ENCODE measurements at places on chromosomes 5 and 9.
A peak's percentile ranks its signal among the peaks of the same experiment; 100 is the strongest.

DNA sequence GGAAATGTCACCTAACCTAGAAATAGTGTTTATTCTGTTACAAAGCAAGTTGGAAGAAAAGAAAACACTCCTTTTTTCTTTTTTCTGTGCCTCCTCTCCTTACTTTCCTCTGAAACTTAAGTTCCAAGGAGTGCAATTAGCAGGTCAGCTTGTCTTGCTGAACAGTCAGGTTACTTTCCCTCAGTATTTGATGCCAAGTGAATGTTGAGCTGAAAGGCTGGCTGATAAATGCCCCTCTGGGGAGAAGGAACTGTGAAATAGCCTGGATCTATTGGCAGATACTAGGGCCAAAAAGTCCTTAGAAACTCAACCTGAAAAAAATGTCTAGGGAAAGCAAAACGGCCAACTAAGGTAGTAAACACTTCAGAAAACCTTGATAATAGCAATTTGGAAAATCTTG is 43.6 kb downstream of the GRIA1 start:
- no peak for DNase-seq

DNA sequence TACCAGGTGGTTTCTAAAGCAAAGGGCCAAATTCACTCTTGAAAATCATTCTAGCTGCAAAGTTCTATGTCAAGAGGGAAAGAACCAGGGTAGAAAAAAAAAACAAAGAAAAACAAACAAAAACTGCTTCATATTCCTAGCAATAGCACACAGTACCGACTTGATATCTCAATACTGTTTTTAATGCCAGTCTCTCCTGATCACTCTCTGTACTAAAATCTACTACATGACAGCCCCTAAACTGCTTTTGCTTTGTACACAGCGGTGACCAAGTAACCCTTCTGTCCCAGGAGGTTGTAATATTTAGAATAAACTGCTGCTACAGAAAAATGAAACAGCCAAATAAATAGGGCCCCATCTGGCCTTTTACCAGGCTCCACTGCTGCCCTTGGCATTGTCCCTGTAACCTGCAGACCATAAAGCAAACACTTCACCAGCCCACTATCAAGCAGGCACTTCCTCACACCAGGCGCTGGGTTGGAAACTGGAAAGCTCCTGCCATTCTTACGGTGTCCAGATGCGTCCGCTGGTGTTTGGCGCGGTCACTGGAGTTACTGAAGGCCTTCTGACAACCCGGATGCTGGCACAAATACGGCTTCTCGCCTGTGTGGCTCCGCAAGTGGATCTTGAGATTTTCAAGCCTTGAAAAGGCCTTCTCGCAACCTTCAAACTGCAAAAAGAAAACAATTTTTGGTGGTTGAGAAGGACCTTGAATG is 363.2 kb downstream of the GLIS3 start:
- no peak for DNase-seq

DNA sequence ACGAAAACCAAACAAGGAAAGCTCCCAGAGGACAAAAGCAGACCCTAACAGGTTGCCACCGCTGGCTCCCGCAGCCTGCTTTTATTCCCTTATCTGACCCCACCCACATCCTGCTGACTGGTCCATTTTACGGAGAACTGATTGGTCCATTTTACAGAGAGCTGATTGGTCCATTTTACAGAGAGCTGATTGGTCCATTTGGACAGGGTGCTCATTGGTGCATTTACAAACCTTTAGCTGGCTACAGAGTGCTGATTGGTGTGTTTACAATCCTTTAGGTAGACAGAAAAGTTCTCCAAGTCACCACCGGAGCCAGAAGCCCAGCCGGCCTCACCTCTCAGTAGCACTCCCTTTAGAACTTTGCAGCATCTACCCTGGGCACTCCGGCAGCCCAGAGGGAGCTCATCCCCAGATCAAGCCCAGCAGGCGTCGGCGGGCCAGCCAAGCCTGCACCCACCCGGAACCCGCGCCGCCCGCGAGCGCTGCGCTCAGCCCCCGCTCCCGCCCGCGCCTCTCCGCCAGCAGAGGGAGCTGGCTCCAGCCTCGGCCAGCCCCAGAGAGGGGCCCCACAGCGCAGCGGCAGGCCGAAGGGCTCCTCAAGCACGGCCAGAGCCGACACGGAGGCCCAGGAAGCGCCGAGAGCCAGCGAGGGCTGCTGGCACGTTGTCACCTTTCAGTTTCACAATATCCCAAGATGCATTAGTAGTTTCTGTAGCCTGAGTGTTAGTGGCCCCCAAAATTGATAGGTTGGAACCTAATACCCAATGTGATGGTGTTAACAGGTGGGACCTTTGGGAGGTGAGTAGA is 35.3 kb upstream of the CLPTM1L start:
- DNase-seq: no peak

GRCh38 chr5:180323941-180324600 is 29.1 kb downstream of the GFPT2 start:
- peak; percentile 67 for DNase-seq

DNA sequence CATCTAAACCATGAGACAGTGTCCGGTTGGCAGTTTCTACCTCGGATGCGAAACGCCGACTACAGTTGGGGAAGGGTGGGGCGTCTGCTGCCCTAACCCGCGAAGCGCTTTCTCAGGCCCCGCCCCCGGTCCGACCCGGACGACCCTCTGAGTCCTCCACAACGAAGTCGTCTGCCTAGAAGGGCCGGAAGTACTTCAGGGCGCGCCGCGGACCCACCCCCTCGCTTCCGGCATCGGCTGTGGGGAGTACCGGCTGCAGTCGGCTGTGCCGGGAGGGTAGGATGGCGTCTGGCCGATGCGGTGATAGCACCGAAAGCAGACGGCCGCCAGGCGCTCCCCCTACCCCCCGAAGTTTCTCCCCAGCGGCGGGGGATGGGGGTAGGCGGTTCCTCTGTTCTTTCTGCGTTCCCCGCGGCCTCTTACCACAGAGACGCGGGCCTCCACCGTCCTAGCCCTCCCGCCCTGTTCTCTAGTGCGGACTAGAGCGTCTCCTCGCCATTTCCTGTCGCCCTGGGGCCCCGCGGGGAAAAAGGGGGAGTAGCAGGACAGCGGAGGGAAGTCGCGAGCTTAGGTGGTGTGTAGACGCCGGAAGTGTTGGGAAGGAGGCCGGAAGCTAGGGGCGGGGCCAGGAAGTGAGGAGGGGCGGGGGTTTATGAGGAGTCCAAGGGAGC is at the start of gene TRIM41:
TRIM41 (plus strand) TSS at position 224 of the 671 bp plus-strand sequence. CDS start 719 bp downstream, outside the sequence.
- DNase-seq: peak; percentile 94

GRCh38 chr9:35029852-35030251 is 40.3 kb downstream of the DNAJB5 start:
- DNase-seq: no peak

DNA sequence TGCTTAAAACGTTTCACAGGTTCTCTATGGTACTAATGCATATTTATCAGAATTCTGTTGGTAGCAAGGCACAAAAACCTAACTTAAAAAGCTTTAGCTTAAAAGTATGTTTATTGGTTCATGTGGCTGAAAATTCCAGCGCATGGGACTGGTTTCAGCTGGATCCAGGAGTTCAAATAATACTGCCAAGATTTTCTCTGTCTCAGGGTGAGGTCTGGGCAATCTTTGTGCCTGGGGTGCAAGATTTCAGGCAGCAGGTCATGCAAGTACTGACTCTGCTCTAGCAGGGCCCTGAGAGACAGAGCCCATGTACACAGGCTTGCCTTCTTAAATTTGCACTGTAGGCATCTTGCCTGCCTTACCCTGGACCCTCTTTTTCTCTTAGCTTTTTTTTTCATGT is 134.2 kb upstream of the GAS1 start:
- no peak for DNase-seq

GRCh38 chr5:120228262-120229031 is 235.7 kb upstream of the PRR16 start:
- DNase-seq: no peak

- DNase-seq: no peak
Observed at GRCh38 chr9:68895741-68896478, 118.0 kb downstream of the PRKACG start.

DNA sequence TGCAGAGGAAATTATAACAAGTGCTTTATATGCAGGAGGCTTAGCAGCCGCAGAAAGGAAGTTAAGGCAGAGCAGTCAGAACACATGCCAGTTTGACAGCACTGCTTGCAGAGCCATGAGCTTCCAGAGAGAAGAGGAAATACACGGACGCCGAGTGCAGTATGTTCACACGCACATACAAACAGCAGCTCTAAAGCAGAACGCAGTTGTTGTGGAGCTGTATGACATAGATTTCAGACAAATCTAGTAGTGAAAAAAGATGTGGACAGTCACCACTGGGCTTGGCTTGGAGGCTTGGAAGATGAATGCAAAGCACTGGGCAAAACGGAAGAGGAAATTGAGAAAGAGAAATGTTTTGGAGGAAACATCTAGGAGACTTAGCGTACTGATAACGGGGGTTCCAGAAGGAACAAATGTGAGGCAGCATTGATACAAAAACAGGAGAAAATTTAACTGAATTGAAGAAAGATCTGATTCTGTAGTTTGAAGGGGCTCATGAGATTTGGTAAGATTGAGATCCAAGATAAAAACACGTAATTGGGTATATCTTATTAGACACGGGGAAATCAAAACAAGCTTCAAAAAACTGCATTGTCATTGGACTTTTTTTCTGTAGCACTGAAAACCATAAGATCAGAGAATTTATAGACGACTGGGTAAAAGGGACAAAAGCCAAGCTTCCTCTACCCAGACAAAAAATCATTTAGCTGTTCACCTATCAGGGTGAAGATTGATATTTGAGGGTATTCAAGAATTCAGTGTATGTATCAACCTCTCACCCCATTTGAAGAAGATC is 19.6 kb upstream of the ROPN1L start:
- DNase-seq: no peak

Measured in HS-5 (cell line).